ENCODE measurements at places on chromosomes 4 and X. TPM values are rescaled to one million over a fixed set of nuclear protein-coding genes. Genes with fewer than 3 reads are reported as not detected.

The ATP1B4 gene
- total RNA-seq = not detected

The GC gene
- total RNA-seq = not detected

The ARMCX1 gene
- total RNA-seq = 25.3 TPM

The GASK1B gene
- total RNA-seq = 1.2 TPM

The BANK1 gene
- total RNA-seq = not detected

The ATP2B3 gene
- total RNA-seq = not detected

The ODAPH gene
- not detected for total RNA-seq

The ASMT gene
- total RNA-seq = not detected

The FGF5 gene
- 5.4 TPM for total RNA-seq

The TACR3 gene
- not detected for total RNA-seq

The GCNA gene
- 2.4 TPM for total RNA-seq

The DSPP gene
- total RNA-seq = not detected

The HNRNPD gene
- 40.6 TPM for total RNA-seq

The SLC16A2 gene
- 22.2 TPM for total RNA-seq

The PARM1 gene
- total RNA-seq = under 0.01 TPM
